ENCODE measurements at places on chromosomes 16 and 17.

GRCh38 chr17:58246781-58247180 lies 8.4 kb downstream of the LPO start:
- peaks cover 49% of the 10 kb centered on the region for H3K27me3 ChIP-seq
- H3K36me3 ChIP-seq: no peaks in the 10 kb centered on the region
- H3K27ac ChIP-seq: no peak overlapping the region
- H3K4me3 ChIP-seq: no peak overlapping the region

DNA sequence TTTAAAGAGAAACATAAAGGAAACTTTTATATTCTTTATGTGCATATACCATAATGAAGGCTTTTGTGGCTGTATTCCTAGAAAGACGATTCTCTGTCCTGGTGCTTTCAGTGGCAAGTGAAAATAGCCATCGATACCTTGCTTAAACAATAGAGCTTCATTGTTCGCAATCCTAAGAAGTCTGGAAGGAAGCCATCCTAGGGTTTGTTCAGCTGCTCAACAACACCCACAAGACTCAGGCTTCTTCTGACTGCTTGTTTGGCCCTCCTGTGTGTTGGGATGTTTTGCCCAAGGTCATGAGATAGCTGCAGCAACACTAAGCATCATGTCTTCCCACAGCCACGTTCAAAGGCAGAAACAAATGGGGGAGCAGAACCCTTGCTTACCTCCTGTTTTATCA lies 36.1 kb upstream of the COX10 start:
- no peak for DNase-seq
- H3K4me3 ChIP-seq: no peak overlapping the region
- peaks cover 3% of the 10 kb centered on the region for H3K4me1 ChIP-seq
- peaks cover 66% of the 10 kb centered on the region for H3K36me3 ChIP-seq
- H3K27ac ChIP-seq: no peak overlapping the region

- H3K4me3 ChIP-seq: no peak overlapping the region
- DNase-seq: no peak
- H3K27ac ChIP-seq: no peak overlapping the region
- no peaks in the 10 kb centered on the region for H3K4me1 ChIP-seq
- H3K36me3 ChIP-seq: no peaks in the 10 kb centered on the region
Measured at GRCh38 chr16:64657316-64658011, 464.4 kb downstream of the CDH11 start.

GRCh38 chr16:61948414-61948813 lies 87.8 kb downstream of the CDH8 start:
- H3K27me3 ChIP-seq: no peaks in the 10 kb centered on the region
- DNase-seq: no peak
- H3K4me3 ChIP-seq: no peak overlapping the region
- H3K36me3 ChIP-seq: no peaks in the 10 kb centered on the region
- no peak overlapping the region for H3K27ac ChIP-seq
- H3K4me1 ChIP-seq: no peaks in the 10 kb centered on the region

Data from activated naive CD8-positive, alpha-beta T cell treated with anti-CD3 and anti-CD28 coated beads, Interleukin-2, amount 50 U/mL, for 24 hours (primary cell).